ENCODE measurements at places on chromosomes 3 and 15. TPM values are rescaled to one million over a fixed set of nuclear protein-coding genes. Genes with fewer than 3 reads are reported as not detected.

- no peak overlapping the region for H3K4me3 ChIP-seq
- H3K27me3 ChIP-seq = no peaks in the 10 kb centered on the region
- no peak overlapping the region for H3K27ac ChIP-seq
These were observed 86.3 kb upstream of the RASGRP1 start for GRCh38 chr15:38650936-38651327.

- no peak for DNase-seq
- no peaks in the 10 kb centered on the region for H3K36me3 ChIP-seq
- H3K4me3 ChIP-seq = no peak overlapping the region
These were observed 336.7 kb upstream of the TRIM42 start for GRCh38 chr3:140341203-140341602.

DNA sequence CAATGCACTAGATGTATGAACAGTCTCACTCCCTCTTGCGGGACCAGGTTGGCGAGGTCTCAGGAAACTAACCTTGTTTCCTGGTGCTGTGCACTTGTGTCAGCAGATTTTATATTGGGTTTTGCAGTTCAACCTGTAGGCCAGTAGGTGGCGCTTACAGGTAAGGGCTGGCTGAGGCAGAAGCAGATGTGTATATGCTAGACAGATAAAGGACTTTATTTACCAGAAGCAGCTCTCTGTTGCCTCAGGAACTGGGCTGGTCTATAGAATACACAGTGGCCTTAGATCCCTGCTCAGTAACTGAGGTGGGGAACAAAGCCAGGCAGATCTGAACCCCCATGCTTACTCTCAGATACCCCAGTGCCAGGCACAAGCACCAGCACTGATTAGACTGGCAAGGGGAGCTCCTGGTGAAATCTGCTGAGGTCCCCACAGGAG lies 296.8 kb downstream of the DOCK3 start:
- peak; percentile 63 for DNase-seq
- H3K27ac ChIP-seq = no peak overlapping the region
- no peaks in the 10 kb centered on the region for H3K27me3 ChIP-seq

DNA sequence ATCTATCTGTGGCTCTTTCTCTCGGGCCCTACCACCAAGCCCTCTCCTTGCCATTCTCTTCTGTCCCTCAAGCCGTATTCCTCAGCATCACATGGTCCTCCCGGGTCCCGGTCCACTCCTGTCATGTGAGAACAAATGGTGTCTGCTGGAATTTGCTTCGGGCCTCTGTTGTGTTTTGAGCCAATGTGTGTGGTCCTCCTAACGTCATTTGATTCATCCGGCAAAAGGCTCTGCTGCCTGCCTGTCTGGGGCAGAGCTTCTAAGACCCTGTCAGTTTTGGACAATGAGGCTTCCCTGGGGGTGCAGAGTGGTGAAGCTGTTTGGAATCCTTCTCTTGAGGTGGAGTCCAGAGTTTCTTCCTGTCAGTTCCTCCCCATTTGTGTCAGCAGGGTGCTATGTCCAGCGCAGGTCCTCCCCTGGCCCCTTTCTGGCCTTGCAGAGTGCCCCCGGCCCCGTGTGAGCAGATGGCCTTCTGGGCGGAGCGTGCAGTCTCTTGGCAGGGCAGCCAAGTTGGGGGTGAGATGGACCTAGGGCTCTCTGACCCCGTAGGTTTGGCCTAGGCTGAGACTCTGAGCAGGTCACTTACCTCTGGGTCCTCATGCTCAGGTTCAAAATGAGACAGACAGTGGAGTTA lies 93.6 kb downstream of the APBA2 start:
- no peaks in the 10 kb centered on the region for H3K36me3 ChIP-seq
- H3K27me3 ChIP-seq = no peaks in the 10 kb centered on the region
- no peak overlapping the region for H3K4me3 ChIP-seq
- no peaks in the 10 kb centered on the region for H3K4me1 ChIP-seq

GRCh38 chr3:178385280-178385952 lies 150.8 kb upstream of the KCNMB2 start:
- peak; percentile 61 for DNase-seq
- no peaks in the 10 kb centered on the region for H3K4me1 ChIP-seq
- no peak overlapping the region for H3K27ac ChIP-seq
- H3K4me3 ChIP-seq = no peak overlapping the region

DNA sequence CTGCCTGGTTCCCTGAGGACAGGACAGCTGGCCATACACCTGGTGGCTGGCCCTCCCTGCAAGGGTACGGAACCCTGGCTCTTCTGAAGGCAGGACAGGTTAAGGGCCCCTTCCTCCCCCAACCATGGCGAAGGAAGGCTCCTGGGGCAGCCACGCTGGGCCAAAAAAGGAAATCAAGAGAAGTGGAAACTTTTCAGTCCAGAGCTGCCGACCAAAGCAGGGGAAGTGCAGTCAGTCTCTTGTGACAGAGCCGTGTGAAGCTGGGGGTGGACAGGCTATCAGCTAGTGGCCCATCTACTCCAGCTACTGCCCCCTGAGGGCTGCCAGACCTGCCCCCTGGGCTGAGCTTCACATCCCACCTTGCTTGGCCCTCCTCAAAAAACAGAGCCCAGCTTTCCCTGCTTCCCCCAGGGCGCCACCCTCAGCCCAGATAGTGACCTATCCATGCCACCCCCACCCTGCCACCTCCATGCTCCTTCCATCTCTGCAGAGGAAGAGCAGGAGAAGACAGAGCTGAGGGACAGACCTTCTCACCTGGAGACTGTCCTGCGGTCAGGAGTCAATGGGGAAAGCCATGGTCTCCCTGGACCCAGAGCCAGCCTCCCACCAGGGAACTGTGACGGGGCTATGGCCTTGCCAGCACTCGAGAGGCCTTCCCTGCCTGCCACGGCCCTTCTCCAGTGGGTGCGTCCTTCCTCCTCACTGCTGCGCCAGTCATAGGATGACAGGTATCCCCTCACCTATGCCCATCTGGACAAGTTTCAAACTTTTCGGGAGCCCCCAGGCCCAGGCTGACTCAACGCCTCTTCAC lies 4.6 kb downstream of the SEMA7A start:
- DNase-seq = no peak
- peak overlapping the region; percentile 80 for H3K4me3 ChIP-seq
- peak overlapping the region; percentile 35 for H3K27ac ChIP-seq
- peaks cover 78% of the 10 kb centered on the region for H3K4me1 ChIP-seq
- peaks cover 64% of the 10 kb centered on the region for H3K36me3 ChIP-seq

- no peaks in the 10 kb centered on the region for H3K27me3 ChIP-seq
- DNase-seq = no peak
- no peaks in the 10 kb centered on the region for H3K36me3 ChIP-seq
- H3K27ac ChIP-seq = no peak overlapping the region
- no peaks in the 10 kb centered on the region for H3K4me1 ChIP-seq
These were observed 422.2 kb downstream of the GBE1 start for GRCh38 chr3:81339040-81339845.

- no peaks in the 10 kb centered on the region for H3K27me3 ChIP-seq
- no peak overlapping the region for H3K4me3 ChIP-seq
- H3K27ac ChIP-seq = no peak overlapping the region
- H3K36me3 ChIP-seq = no peaks in the 10 kb centered on the region
- DNase-seq = no peak
These were observed 515.9 kb upstream of the DPPA4 start for GRCh38 chr3:109853077-109853731.

DNA sequence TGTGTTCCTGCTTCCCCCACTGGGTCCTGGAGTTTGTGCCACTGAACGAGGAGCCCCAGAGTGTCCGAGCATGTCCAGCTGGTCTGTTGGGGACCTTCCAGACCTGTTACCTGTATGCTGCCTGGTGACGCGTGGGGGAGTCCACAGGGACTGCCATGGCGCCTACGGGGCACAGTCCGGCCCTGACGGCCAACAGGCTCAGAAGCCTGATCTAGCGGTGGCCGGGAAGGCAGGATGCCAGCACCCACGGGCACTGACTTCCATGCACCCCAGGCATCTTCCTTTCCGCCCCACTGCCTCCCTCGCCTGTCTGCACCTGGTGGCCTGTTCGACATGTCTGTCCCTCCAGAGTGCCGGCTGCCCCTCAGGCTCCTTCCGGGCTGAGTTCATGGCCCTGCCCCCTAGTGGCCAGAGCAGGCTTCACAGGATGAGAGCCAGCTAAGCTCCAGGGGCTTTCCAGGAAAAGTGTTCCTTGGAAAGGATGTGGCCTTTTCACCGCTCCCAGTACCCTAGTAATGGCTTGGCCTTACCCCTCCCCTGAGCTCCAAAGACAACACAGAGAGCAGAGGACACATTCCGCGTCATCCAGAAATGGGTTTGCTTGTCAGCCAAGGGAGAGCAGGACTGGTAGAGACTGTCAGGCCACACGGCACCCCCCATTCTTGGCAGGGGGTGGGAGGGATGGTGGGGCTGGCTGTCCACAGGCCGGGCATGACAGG lies 35.7 kb downstream of the NGRN start:
- peak; percentile 76 for DNase-seq
- H3K4me1 ChIP-seq = no peaks in the 10 kb centered on the region
- H3K27ac ChIP-seq = no peak overlapping the region
- H3K4me3 ChIP-seq = no peak overlapping the region
- H3K27me3 ChIP-seq = no peaks in the 10 kb centered on the region
- no peaks in the 10 kb centered on the region for H3K36me3 ChIP-seq

GRCh38 chr15:94909510-94909909 lies 678.1 kb downstream of the MCTP2 start:
- no peaks in the 10 kb centered on the region for H3K27me3 ChIP-seq
- H3K4me3 ChIP-seq = no peak overlapping the region
- H3K4me1 ChIP-seq = no peaks in the 10 kb centered on the region

DNA sequence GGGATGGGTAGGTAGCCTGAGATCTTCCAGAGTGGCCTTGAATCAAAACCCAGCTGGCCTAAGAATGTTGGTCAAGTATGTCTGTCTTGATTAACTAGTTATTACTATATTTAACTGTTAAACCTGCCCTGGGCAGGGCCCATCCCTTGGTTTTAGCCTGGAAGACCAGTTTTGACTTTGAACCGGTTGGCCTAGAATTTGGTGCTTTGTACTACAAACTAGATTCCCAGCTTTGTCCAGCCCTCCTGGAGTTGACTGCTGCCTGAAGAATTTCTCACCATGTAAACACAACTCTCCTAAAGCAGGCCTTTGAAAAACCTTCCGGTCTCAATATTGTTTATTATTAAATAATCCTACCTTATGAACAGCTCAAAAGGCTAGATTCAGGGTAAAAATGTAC lies 16.0 kb downstream of the C15orf62 start:
- no peak overlapping the region for H3K27ac ChIP-seq
- H3K4me3 ChIP-seq = no peak overlapping the region
- DNase-seq = no peak
- H3K27me3 ChIP-seq = no peaks in the 10 kb centered on the region
- H3K36me3 ChIP-seq = peaks cover 12% of the 10 kb centered on the region

- H3K36me3 ChIP-seq = peaks cover 9% of the 10 kb centered on the region
- H3K4me3 ChIP-seq = no peak overlapping the region
- DNase-seq = no peak
- peaks cover 30% of the 10 kb centered on the region for H3K27me3 ChIP-seq
These were observed 19.0 kb upstream of the CRABP1 start for GRCh38 chr15:78321041-78321570.

GRCh38 chr15:49468481-49468839 lies 45.4 kb downstream of the FGF7 start:
- DNase-seq = no peak
- H3K36me3 ChIP-seq = no peaks in the 10 kb centered on the region
- no peaks in the 10 kb centered on the region for H3K4me1 ChIP-seq
- H3K4me3 ChIP-seq = no peak overlapping the region
- no peaks in the 10 kb centered on the region for H3K27me3 ChIP-seq
- no peak overlapping the region for H3K27ac ChIP-seq

BNC1 gene
- not detected for total RNA-seq

SEMA3G gene
- total RNA-seq = 0.12 TPM

ITPKA gene
- total RNA-seq = 0.68 TPM

CRABP1 gene
- 0.51 TPM for total RNA-seq

CHRD gene
- not detected for total RNA-seq

C3orf33 gene
- 9.5 TPM for total RNA-seq

SERPINI2 gene
- not detected for total RNA-seq

UBAP1L gene
- 5.2 TPM for total RNA-seq

CCDC33 gene
- total RNA-seq = 2.1 TPM

SLC15A2 gene
- total RNA-seq = 10.7 TPM
